ENCODE measurements at places on chromosomes 1 and 21.

GRCh38 chr21:14583629-14584255 is 37.6 kb upstream of the SAMSN1 start:
- H3K4me3 ChIP-seq, result no peak overlapping the region
- no peak overlapping the region for H3K27ac ChIP-seq
- no peak for DNase-seq
- H3K27me3 ChIP-seq, result no peaks in the 10 kb centered on the region

DNA sequence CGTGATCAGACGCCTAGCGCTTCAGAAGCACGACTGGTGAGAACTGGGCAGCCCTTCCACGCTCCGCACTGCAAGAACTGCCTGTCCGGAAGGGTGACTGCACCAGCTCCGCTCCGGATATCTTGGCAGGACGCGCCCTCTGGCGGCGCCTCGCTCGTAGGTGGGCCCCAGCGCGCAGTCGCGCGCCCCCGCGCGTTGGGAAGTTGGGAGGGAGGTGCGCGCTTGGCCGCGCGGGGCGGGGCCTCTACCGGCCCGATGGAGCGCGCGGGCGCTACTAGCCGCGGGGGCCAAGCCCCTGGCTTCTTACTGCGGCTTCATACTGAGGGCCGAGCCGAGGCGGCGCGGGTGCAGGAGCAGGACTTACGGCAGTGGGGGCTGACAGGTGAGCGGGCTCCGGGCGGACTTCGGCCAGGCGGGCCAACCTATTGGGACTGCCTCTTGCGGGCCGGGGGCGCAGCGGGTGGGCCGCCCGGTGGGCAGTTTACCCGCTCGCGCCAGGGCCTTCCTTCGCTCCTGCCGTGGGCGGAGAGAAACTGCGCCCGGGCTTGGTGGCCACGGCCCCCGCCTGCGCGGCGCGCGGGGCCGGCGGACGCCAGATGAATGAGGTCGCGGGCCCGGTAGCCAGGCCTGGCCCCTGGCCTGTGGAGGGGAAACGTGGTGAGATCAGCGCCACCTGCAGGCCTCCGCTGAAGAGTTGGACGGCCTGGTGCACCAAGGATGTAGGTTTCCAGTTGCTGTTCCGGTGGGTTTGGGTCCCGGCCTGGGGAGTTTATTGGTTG is at the start of gene CHD1L:
Gene CHD1L, plus strand, starts transcription at position 236 of the 779 bp plus-strand sequence. Its CDS starts 20 bp downstream, at position 256.
- H3K4me3 ChIP-seq, result peak within 1 kb of the TSS; percentile 90
- H3K27ac ChIP-seq, result peak within 1 kb of the TSS; percentile 92

DNA sequence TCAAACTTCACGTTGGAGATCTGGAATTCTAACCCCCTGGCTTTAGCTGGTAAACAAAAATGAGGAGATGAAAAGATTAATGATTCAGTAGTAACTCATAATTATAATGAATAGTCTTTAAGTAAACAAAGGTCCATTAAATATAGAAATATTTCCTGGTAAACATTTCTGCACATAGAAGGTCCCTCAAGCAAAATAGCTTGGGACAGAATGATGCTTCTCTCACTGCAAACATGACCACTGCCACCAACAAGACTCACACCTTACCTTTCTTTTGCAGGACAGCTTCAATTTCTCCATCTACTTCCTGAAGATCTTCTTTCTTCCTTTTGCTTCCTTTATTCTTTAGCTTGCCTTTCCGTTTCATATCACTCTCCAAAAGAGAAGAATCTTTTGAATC is 25.2 kb downstream of the NVL start:
- no peak overlapping the region for H3K27ac ChIP-seq
- DNase-seq, result no peak
- H3K4me3 ChIP-seq, result no peak overlapping the region
- no peaks in the 10 kb centered on the region for H3K27me3 ChIP-seq
- peaks cover 5% of the 10 kb centered on the region for H3K36me3 ChIP-seq
- no peaks in the 10 kb centered on the region for H3K4me1 ChIP-seq

DNA sequence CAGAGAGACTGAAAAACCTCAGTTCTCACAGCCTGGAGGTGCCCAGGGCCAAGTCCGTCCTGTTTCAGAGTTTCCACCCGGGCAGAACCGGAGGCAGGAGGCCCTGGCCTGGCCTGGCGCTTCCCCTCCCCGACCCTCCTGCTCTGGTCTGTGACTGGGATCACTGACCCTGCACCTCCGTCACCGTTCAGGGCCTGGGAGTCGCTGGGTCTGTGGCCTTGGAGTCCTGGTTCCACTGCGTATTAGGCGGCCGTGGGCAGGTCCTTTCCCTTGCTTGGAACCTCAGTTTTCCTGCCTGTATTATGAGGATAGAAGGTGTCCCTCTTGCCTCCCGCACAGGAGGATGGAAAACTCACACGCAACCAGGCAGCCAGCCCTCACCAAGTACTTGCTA is 533 bp upstream of the PLA2G2E start:
- H3K27me3 ChIP-seq, result no peaks in the 10 kb centered on the region
- no peak for DNase-seq
- no peak overlapping the region for H3K4me3 ChIP-seq
- H3K4me1 ChIP-seq, result no peaks in the 10 kb centered on the region

DNA sequence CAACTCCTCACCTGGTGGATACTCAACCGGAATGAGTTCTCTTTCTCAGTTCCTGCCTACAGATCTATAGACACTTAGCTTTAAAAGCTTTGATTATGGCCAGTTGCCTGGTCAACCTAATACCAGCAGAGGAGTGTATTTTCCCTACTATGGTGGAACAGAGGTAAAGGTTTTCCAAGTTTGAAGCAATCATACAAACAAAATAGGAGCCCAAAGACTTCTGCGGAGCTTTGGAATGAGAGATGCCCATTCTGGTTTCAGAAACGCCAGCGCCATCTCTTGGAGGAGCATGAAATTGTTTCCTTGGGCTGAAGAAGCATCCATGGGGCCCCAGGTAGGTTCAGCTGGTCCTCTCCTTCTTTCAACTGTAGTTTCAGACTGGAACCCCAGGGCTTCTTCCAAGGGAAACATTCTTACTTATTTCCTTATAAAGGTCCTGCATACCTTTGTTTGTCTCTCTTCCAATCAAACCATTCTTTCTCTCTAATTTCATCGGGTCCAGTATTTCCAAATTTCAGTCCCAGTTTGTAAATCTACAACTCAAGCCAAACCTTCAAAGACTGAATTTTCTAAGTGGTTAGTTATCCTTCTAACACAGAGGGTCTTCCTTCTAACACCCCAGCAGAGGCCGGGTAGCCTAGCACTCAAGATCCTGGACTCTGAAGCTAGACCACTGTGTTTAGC is 95.9 kb downstream of the KCNJ15 start:
- H3K27me3 ChIP-seq, result no peaks in the 10 kb centered on the region
- no peak overlapping the region for H3K4me3 ChIP-seq
- DNase-seq, result peak; percentile 64
- peak overlapping the region; percentile 80 for H3K27ac ChIP-seq
- no peaks in the 10 kb centered on the region for H3K36me3 ChIP-seq

Data from fibroblast of lung (primary cell).